ENCODE measurements at places on chromosomes 5 and 9.

GRCh38 chr9:90600029-90600428 lies 42.6 kb downstream of the DIRAS2 start:
- DNase-seq = no peak

DNA sequence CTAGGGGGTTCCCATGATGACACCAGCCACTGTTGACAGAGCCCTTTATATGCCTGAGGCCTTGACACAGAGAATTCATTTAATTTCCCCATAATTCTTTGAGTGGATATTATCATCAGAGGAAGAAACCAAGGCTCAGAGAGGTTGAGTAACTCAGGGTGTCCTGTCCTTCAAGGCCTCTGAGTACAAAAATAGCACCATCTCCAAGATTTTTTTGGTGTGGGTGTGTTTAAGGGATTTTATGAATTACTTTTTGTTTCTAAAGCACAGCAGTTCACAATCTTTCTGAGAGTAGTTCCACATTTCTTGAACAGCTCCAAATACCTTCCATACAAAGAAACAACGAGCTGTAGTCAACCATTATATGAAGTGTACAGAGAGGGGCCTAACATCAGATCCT lies 6.2 kb upstream of the GSN start:
- no peak for DNase-seq

DNA sequence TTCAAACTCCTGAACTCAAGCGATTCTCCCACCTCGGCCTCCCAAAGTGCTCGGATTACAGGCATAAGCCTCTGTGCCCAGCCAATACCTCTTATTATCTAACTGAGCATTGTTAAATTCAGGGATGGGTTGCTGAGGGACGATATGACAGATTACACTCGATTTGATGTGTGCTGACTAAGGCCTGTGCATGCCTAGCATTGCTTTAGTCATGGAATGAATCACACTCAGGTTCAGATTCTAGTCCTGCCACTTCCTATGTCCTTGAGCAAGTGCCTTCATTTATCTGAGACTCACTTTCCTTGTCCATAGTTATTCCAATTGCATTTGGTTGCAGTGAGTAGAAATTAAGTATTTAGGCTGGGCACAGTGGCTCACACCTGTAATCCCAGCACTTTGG lies 19.5 kb downstream of the THBS4 start:
- DNase-seq = no peak

DNA sequence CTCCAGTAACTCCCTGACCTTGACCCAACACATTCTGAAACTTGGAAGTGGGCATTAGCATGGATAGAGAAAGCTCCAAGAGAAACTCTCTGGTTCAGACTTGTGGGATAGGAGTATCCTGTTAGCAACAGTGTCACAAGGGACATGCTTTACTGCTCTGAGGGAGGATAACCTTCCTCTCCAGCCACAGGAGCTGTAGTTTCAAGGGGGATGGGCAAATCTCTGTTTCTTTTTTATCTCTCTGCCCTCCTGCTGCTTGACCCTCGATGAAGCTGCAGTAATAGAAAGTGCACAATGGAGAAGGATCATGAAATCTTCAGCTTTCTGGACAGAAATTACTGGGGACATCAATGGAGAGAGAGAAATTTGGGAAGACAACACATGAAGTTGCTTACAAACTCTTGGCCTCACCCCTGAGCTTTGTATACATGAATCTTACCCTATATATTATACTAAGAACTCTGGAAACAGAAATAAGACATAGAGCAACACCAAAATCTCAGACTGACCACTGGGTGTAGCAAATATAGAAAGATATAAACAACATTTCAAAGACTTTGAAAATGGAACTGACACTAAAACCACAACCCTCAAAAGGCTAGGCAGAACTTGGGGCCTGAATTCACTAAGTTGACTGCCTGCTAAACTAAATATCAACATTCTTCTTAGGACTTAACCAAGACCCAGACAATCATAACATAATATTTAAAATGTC lies 471.0 kb upstream of the MEF2C start:
- DNase-seq = no peak

DNA sequence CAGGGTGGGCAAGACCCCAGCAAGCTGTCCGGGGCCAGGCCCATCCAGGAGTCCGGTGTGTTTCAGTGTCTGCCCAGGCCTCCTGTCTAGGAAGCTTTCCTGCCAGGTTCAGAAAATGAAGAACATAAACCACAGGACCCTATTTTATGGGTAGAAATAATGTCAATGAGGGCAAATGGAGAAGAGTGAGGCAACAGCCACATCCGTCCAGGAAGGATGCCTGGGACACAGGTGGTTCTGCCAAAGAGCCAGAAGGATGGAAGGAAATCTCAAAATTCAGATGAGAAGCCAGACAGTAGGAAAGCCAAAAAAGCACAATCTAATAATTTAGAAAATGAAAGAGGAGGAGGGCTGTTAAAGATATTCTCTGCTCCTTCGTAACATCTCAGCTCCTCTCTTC lies 262.3 kb downstream of the AUH start:
- no peak for DNase-seq

GRCh38 chr9:105842023-105842644 lies 147.8 kb downstream of the TMEM38B start:
- peak; percentile 3 for DNase-seq

DNA sequence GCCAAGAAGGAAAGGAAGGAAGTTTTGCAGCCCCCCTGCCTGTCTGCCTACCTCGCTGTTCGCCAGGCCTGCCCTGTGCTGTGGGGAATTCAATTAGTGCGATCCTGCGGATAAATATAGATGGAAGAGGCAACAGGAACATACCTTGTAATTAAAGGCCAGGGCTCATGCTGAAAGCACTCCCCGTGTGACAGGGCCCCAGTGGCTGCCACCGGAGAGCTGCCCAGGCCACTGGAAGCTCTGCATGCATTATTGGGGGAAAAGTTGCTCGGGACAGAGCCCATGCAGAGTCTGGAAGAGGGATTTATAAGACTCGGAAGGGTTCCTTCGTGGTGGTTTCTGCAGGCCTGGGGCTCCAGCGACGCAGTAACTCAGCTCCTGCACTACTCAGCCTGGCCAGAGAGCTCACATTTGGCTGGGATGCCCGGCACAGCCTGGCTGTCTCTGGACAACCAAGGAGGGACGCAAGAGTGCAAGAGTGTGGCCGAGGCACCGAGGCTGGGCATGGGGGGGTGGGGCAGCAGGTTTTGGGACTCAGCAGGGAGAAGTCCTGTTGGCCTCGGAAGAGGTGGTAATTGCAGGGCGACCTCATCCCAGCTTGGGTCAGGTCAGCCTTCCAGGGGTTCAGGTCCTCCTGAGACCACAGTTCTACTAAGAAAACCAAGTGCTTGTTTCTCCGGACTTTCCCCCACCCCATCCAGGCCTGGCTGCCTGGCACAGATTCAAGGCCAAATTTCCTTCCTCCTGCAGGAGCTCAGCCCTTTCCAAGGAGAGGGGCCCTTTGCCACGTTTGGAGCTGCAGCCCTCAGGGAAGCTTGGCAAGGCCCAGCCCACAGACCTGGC lies 68.1 kb upstream of the GGTA1 start:
- no peak for DNase-seq

DNA sequence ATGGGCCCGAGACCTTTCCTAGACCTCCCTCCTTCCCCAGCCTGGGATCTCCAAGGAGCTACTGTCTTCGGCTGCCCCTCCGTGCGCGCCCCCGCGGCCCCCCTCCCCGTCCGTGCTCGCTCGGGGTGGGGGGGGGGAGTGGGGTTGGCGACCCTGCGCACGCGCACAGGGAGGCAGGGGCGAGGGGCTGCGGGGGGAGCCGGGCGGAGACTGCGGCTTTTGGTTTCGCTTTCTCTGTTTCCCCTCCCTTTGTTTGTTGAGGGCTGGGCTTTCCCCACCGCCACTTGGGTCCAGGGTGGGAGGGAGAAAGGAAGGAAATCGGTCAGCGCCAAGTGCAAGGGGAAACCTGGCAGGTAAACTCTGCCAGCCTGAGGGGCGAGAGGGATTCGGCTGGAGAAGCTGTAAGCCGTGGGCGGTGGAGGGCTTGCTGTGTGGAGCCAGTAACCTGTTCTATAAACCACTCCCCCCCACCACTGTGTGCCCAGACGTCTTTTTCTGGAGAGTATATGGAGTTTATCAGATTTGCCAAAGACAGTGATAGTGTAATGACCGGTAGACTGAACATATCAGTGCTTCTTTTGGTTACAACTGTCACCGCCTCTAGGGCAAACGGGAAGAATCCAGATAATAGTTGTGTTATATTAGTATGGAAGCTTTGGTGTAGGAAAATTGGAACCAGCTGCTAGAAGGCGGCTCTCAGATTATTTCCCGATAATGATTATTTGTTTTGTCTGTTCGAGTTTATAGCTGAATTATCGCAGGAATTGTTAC lies 684 bp downstream of the DNAJA1 start:
- no peak for DNase-seq

DNA sequence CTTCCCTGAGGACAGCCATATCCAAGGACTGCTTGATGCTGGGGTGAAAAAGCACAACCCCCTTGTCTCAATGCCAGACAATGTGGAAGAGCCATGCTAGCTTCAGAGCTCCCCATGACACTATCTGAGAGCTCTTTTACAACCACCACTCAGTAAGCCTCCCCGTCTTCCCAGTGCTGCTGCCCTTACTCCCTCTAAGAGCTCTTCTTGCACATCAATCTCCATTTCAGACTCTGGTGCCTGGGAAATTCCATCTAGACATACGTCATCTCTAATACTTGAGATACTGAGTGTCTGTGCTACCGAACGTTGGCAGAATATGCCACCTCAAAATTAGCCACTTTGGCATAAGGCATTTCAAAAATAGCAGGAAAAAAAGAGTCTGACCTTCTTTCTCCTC lies 94.5 kb downstream of the EDIL3 start:
- no peak for DNase-seq

- DNase-seq = no peak
Measured at GRCh38 chr9:94734054-94734754, 7.7 kb downstream of the AOPEP start.

DNA sequence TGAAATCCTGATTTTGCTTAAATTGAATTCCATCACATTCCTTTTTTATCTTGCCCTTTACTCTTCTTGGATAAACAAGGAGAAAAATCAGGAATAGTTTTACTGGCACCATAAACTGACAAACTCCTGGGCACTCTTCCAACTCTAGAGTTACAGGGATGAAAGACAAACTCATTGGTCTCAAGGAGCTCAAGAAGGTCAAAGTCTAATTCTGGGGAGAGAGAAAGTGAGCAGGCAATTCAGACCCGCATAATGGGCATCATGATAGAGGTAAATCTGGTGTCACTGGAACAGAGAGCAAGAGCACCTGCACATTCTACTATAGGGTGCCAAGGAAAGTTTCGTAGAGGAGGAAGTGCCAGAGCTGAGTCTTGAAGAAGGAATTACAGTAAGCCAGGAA lies 64.8 kb downstream of the GRIN3A start:
- DNase-seq = no peak

DNA sequence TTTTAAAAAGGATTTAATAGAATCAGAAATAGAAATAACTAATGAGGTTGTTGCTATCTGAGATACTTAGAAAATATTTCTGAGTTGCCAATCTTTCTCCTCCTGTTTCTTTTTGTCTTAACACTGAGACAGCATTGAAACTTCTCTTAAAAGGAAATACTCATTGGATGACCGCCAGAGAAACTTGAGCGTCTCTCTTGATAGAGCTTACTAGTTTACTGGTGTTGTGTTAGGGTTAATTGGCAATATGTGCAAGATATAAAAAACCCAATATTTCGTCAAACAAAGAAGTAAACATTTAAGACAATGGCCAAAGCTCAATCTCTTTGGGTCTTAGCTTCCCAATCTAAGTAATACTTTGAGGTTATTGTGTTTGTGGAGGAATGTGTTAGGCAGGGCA lies 176.4 kb upstream of the CHD1 start:
- DNase-seq = no peak

DNA sequence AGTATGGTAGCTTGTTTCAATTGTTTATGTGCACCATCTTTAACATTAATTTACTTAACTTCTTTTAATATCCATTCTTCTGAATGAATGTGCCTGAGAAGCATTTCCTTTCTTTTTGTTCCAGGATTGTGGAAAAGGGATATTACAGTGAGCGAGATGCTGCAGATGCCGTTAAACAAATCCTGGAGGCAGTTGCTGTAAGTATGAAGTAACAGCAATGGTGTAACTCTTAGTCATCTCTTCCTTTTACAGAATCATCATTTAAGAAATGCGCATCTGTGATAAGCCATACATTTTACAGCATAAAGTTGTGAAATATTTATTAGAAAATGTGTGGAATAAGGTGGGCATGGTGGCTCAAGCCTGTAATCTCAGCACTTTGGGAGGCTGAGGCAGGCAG lies 117.7 kb downstream of the STARD4 start:
- peak; percentile 47 for DNase-seq

DNA sequence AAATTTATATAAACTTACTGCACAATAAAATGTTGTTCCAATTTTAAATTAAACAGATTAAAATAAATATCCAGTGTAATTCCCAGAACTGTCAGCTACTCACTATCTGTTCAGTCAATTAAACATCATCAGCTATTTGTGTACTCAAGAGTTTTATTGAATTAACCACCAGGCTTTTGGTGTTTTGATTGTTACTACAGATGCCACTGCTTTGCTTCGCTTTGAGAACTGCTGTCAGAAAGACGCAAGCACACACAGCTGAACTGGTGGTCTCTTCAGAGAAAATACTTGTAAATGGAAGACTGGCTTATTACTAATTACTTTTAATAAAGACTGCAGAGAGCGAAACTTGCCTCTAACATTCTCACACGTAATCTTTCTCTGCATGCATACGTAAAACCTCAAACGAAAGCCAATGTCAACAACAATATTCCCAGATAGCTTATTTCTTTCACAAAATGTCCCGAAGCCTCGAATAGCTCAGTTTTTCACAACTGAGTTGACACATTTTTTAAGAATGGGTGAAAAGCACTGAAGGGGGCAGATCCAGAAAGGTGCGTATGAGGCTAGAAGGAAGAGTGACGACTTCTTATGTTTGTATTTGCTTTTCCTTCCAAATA lies 259.6 kb upstream of the RPS23 start:
- no peak for DNase-seq
